Activated CD4-positive, alpha-beta T cell treated with anti-CD3 and anti-CD28 coated beads, Interleukin-2, Interleukin-6, amounts not matched to agents 100 ng/mL and 50 ng/mL, durations not matched to agents 16 hours and 8 hours (primary cell): ENCODE measurements at places on chromosomes 1 and 21.

GRCh38 chr1:212520746-212521145, 87.8 kb upstream of the ATF3 start:
- no peak for DNase-seq

DNA sequence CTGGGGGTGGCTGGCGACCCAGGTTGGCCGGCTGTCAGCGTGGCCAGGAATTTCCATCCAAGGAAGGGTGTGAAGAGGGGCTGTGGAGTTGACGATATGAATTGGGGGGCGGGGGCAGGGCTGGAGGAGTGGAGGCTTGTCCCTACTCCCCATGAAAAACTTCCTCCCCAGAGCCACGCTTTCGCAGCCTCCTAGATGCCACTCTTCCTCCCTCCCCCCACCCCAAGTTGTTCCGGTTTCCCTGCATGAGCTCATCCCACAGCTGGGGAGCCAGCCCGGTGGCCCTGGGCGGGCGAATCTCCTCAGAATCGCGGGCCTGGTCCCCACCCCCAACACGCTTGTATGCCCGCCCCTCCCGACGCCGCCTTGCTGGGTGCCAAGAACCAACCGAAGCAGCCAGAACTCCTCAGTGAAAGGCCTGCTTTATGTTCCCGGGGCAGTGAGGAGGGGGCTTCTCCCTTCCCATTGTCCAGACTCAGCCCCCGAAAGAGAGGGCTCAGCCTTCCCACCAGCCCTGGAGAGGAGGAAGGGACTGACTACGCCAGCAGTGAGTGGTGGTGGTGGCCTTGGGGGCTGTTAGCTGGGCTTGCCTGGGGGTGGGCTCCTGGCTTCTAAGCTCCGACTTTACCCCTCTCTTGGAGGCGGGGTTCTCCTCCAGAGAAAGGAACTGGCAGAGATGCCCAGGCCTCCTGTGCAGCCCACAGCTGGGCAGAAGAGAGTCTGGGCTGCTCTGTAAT, 1.8 kb upstream of the CSMD2 start:
- DNase-seq: no peak

- no peak for DNase-seq
Observed at GRCh38 chr1:184407816-184408510, 21.1 kb downstream of the C1orf21 start.

DNA sequence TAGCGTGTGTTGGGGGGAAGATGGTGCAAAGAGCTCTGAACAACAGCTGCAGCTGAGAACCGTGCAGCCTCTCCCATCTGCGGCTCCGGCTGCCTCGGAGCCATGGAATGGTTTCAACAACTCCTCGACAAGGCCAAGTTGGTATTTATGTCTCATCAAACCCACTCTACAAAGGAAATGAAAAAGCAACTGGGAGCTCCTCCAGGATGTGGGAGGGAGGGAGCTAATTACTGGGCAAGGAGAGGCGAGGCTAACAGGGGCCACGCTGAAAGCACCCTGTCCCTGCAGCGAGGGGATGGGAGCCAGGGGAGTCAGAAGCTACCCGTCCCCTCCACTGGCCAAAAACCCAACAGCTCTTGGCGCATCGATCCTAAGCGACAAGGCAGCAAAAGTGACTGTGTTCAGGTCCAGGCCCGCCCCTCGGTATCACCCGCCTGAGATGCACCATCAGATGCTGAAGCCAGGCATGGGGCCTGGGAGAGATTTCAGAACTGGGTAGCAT, 63.1 kb downstream of the ACOT7 start:
- DNase-seq: no peak

DNA sequence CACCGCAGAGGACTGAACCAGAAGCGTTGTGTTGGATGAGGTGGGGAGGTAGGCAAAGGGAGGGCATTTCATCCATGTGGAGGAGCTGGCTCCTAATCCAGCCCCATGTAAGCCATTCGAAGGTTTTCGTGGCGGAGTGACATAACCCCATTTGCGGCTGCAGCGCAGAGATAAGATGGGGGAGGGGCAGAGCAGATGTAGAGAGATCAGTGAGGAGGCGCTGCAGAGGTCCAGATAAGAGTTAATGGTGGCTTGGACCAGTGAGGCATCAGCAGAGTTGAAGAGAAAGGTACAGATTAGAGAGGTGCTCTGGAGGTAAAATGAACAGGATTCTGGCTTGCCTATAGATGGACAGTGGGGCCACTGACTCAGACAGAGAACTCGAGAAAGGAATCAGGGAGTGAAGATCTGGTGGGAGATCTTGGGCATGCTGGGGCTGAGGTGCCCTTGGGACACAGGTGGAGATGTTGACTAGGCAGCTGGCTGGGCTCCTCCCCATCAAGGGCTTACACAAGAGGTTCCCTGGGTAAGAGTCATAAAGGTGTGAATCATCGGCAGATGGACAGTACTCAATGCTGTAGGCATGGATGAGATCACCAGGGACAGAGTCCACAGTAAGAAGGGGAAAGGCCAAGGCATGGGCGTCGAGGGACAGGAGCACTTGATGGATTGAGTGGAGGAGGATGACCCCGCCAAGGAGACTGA, 7.8 kb upstream of the PTPRF start:
- DNase-seq: no peak

DNA sequence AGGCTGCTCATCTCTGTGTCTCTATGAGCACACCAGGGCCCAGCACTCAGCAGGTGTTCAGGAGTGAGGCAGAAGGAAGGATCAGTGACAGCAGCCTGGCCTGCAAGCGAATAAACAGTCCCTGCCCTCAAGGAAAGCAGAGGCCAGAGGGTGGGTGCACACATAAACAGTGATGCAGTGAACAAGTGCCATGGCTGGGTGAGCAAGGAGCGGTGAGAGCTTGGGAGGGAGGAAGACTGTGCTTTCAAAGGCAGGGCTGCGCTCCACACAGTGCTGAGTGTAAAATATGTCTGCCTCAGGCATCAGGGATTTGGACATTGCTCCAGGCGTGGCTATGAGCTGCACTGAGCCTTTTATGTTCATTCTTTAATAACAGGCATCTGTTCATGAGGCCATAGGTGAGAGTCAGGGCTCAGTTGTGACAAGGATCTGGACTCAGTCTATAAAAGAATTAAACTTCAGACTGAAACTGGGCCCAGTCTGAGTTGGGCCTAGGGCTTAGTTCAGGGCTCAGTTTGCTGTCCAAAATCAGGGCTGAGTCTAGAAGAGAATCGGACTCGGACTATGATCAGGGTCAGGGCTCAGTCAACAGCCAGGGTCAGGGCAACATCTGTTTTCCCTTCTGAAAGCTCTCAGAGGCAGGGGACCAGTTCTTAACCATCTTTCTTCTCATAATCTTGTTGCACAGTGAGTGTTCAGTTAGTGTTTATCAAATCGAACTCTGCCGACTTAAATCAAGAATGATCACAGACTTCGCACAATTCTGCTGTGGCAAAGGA, 213.7 kb downstream of the FOXD2 start:
- no peak for DNase-seq

GRCh38 chr1:150813028-150813707, 5.1 kb upstream of the CTSK start:
- DNase-seq: peak; percentile 13

- no peak for DNase-seq
Observed at GRCh38 chr1:59520194-59520593, 223.3 kb downstream of the FGGY start.

- no peak for DNase-seq
Observed at GRCh38 chr1:244006961-244007360, 44.1 kb upstream of the ZBTB18 start.

DNA sequence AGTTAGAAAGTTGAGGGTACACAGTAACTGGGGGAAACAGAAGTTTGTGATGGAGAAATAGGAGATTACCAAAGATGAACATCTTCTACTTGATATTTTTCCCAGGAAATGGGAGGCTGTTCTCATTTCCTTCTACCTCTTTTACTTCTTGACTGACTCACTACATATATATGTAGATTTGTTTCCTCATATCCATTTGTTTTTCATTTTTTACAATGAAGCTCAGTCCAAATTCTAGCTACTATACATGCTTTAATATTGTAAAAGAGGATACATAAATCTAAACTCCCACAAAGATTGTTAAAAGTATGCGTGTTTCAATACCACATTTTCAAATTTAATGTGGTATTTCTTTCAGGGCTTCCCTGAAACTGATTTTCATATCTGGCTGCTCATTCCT, 366.6 kb upstream of the NCAM2 start:
- no peak for DNase-seq

- DNase-seq: no peak
Observed at GRCh38 chr1:36951292-36951750, 83.0 kb downstream of the GRIK3 start.

- DNase-seq: no peak
Observed at GRCh38 chr1:69523032-69523431, 44.7 kb upstream of the LRRC7 start.

DNA sequence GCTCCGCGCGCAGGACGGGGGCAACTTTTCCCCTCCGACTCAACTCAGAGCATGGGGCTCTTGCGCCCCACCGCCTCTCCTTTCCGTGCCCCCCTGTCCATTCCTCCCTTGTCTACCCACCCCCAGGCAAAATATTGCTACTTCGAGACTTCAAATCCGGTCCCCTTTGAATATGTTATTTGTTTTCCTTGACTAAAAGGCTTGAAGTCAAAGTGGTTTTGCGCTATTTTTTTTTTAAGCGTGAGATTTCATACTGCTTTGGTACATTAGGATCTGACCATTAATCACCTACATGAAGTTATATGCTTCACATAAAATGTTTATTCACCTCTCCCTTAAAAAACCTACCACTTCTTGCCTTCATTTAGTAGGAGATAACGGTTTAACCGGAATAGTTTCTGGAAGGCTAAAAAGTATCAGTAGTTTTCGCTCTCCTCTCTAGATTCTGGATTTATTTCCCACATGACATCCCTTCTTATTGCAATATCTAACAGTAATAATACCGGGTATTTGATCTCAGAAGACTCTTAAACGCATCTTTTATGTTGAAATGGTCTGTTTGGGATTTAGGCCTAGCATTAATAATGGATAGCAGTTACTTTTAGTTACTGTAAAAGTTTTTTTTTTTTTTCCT, 1.6 kb downstream of the NFIA start:
- DNase-seq: no peak

DNA sequence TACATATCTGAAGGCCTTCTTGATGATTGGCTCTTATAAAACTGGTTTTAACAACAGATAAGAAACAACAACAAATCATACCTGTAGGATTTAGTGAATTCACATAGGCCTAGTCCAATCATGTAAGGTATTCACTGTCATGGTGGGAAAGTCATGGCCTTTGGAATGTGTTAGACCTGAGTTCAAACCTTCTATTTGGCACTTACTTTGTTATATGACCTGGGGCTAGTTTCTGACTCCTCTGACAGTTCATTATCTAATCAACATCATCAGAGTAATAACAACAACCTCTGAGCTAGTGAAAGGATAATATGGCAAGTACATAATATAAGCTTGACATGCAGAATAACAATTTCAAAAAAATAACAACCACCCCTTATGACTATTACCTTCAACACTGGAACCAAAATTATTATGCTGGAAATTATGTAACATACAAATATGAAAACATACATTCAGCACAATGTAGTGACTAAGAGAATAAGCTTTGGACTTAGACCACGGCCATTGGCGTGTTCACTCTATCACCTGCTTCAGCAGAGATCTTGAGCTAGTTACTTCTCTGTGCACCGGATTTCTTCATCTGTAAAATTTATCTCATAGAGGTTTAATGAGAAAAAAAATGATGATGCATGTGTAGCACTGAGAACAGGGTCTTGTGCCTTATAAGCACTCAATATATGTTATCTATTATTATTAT, 597.6 kb downstream of the LMO4 start:
- DNase-seq: no peak

DNA sequence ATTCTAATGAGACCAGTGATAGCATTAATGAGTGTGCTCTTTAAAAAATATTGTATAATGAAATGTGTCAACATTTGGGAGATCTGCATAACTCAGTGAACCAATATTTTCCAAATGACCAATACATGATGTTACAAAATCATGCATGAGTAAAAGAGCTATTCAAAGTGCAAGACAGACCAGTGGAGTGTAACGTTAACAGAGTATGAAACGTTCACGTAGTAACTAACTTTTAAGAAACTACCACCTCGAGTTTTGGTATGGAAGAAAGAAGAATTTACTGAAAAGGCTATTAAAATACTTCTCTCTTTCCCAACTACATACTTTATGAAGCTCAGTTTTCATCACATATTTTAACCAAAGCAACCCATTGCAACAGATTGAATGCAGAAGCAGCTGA, 9.6 kb upstream of the SLC6A9 start:
- no peak for DNase-seq

DNA sequence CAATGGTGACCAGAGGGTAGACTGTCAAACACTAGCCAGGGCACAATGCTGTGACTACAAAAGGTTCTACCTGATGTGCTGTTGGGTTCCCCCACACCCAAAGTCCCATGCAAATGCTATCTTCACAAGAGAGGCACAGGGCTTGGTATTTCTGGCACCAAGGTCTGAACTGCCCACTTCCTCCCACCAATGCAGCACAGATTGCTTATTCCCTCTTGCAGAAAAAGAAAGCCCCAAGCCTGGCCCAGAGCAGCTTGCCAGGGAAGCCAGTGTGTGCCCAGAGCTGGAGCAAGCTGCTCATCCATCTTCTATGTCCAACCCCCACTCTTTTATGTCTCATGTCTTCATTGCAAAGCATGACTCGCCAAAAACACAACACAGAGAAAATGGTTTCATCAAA, 149.4 kb upstream of the CAMK1G start:
- DNase-seq: no peak

DNA sequence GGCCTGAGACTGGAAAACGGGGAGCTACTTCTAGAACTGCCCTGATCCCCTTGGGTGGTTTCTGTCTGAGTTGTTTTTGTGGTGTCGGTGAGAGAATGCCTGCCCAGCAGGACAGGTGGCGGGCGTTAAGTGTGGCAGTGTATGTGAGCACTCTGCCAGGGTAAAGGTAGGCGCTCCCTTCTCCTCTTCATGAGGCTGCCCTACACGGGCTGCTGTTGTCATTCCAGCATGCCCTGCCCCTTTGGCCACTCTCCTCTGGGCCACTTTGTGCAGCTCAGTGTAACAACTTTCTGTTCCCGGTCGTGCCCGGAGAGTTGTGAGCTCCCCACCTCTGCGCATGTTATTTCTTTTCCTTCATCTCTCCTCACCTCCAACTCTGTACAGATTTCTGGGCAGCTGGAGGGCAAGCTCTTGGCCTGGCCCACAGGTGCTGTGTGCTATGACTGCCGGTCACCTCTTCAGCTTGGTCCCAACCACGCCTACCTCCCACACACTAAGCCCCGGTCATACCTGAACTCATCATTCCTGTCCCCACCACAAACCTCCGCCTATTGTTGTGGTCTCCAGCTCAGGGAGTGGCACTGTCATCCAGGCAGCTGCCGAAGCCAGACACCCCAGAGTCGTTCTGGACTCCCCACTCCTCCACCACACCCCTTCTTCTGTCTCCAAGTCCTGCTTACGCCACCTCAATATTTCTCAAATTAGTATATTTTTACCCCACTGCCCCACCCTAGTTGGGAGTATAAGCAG, 69.0 kb downstream of the GADD45A start:
- DNase-seq: peak; percentile 20
